ENCODE measurements at places on chromosomes 5 and 9. TPM values are rescaled to one million over a fixed set of nuclear protein-coding genes. Genes with fewer than 3 reads are reported as not detected.

- DNase-seq, result no peak
- no peak overlapping the region for H3K4me3 ChIP-seq
- H3K27ac ChIP-seq, result peak overlapping the region; percentile 87
Measured at GRCh38 chr5:6582507-6583048, 50.3 kb downstream of the NSUN2 start.

The SLC27A6 gene
- total RNA-seq, result not detected

GRCh38 chr5:64979531-64979930 lies 210.8 kb downstream of the CWC27 start:
- no peak overlapping the region for H3K27ac ChIP-seq
- DNase-seq, result no peak

DNA sequence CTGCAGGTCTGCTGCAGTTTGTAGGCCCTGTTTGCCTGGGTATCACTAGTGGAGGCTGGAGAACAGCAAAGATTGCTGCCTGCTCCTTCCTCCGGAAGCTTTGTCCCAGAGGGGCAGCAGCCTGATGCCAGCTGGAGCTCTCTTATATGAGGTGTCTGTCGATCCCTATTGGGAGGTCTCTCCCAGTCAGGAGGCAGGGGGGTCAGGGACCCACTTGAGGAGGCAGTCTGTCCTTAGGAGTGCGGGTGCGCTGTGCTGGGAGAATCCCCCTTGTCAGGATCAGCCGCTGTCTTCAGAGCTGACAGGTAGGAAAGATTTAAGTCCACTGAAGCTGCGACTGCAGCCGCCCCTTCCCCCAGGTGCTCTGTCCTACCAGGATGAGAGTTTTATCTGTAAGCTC lies 64.9 kb downstream of the CCDC171 start:
- H3K36me3 ChIP-seq, result no peaks in the 10 kb centered on the region
- H3K27ac ChIP-seq, result no peak overlapping the region
- DNase-seq, result no peak
- no peaks in the 10 kb centered on the region for H3K27me3 ChIP-seq
- no peak overlapping the region for H3K4me3 ChIP-seq

DNA sequence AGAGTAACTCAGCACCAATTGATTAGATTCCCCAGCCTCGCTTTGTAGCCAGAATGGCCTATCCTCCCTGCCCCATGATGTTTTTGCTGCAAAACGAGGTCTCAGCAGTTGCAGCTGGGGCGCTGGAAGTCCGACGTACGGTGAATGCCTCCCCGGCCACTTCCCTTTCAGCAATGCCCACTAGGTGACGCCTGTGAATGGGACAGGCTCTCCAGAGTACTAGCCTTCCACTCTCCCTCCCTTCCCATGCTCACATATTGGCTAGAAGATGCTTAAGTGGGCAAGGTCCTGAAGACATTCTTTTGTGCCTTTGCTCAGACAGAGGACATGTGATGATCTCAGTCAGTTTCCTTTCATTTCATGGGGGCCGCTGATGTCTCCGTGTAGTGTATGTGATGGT lies 50.8 kb downstream of the DMRT2 start:
- H3K36me3 ChIP-seq, result no peaks in the 10 kb centered on the region
- no peak overlapping the region for H3K27ac ChIP-seq
- no peaks in the 10 kb centered on the region for H3K27me3 ChIP-seq
- no peaks in the 10 kb centered on the region for H3K4me1 ChIP-seq
- DNase-seq, result peak; percentile 42

DNA sequence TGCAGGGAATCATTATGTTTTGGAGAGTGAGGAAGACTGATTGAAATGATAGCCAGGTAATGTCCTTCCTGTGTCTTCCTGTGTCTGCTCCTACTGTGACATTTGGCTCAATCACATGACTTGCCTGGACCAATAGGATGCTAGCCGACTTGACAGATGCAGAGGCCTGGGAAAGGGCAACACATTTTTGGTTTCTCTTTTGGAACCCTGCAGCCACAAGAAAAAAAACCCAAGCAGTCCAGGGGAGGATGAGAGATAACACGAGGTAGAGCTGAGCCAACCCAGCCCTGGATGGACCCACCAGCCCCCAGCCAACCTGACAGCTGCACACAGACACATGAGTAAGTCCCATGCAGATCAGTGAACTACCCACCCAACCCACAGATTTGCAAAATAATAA lies 256.1 kb upstream of the SMARCA2 start:
- no peaks in the 10 kb centered on the region for H3K27me3 ChIP-seq
- H3K4me3 ChIP-seq, result no peak overlapping the region
- no peaks in the 10 kb centered on the region for H3K36me3 ChIP-seq
- no peaks in the 10 kb centered on the region for H3K4me1 ChIP-seq
- DNase-seq, result no peak

GRCh38 chr5:141082228-141082627 lies 12.2 kb upstream of the PCDHB2 start:
- H3K27ac ChIP-seq, result no peak overlapping the region
- no peak for DNase-seq
- H3K4me1 ChIP-seq, result no peaks in the 10 kb centered on the region
- H3K27me3 ChIP-seq, result no peaks in the 10 kb centered on the region
- H3K36me3 ChIP-seq, result no peaks in the 10 kb centered on the region

The IFNA13 gene
- not detected for total RNA-seq

The LVRN gene
- total RNA-seq, result not detected

The SGCD gene
- total RNA-seq, result 1.7 TPM

The PCDHA7 gene
- total RNA-seq, result 0.05 TPM

The CDC25C gene
- not detected for total RNA-seq

DNA sequence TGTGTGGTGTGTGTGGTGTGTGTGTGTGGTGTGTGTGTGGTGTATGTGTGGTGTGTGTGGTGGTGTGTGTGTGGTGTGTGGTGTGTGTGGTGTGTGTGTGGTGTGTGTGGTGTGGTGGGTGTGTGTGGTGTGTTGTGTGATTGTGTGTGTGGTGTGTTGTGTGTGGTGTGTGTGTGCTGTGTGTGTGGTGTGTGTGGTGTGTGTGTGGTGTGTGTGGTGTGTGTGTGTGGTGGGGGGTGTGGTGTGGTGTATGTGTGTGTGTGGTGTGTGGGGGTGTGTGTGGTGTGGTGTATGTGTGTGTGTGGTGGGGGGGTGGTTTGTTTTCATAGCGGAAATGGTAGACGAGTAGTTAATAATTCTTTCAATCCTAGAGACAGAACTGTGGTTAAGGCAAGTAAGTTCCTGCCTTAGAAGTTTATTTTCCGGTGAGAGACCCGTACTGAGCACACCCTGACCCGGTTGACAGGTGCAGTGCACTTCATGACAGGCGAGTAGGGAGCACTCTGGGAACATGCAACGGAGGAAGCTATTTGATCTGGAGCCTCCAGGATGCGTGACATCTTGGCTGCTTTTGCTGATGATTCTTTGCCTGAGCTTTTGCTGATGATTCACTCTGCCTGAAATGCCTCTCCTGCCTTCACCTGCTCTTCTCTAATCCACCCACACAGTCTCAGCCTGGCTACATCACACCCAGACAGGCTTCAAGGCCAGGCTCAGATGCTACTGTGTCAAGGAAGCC lies 21.7 kb upstream of the FAT2 start:
- H3K36me3 ChIP-seq, result no peaks in the 10 kb centered on the region
- H3K4me1 ChIP-seq, result no peaks in the 10 kb centered on the region
- H3K27ac ChIP-seq, result no peak overlapping the region
- DNase-seq, result no peak
- H3K27me3 ChIP-seq, result no peaks in the 10 kb centered on the region
- no peak overlapping the region for H3K4me3 ChIP-seq

DNA sequence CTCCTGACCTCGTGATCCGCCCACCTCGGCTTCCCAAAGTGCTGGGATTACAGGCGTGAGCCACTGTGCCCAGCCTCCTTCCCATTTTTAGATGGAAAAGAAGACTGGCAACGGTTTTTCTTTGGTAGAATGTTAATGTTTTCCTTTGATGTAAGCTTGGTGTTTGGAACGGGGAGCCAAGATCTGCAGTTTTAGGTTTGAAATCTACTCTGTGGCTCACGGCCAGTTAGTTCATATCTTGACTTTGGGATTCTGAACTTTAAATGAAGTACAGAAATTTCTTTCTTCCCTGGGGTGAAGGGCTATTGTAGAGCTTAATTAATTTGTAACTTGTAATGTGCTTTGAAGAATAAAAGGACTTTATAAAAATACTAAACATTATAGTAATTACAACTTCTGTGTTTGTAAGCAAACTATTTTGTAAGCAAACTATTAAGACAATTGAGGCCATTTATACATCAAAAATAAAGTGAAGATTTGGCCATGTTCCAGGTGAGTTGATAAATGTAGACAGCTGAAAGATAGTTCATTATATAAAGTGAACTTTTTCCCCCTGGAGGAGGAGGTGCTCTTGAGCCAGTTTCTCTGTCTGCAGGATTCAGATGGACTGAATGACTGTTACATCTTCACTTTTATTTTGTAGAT lies 117.1 kb upstream of the TUT7 start:
- H3K4me3 ChIP-seq, result no peak overlapping the region
- no peak for DNase-seq
- H3K4me1 ChIP-seq, result peaks cover 6% of the 10 kb centered on the region
- H3K27ac ChIP-seq, result no peak overlapping the region
- H3K36me3 ChIP-seq, result no peaks in the 10 kb centered on the region
- H3K27me3 ChIP-seq, result no peaks in the 10 kb centered on the region

GRCh38 chr5:160449458-160449857 lies 27.8 kb downstream of the PTTG1 start:
- no peak overlapping the region for H3K27ac ChIP-seq
- H3K4me1 ChIP-seq, result no peaks in the 10 kb centered on the region
- H3K27me3 ChIP-seq, result no peaks in the 10 kb centered on the region

- no peaks in the 10 kb centered on the region for H3K27me3 ChIP-seq
- no peak overlapping the region for H3K4me3 ChIP-seq
- no peak for DNase-seq
- H3K27ac ChIP-seq, result no peak overlapping the region
Measured at GRCh38 chr5:60504342-60504741, 195.6 kb downstream of the DEPDC1B start.

The RGS7BP gene
- total RNA-seq, result 1.9 TPM

DNA sequence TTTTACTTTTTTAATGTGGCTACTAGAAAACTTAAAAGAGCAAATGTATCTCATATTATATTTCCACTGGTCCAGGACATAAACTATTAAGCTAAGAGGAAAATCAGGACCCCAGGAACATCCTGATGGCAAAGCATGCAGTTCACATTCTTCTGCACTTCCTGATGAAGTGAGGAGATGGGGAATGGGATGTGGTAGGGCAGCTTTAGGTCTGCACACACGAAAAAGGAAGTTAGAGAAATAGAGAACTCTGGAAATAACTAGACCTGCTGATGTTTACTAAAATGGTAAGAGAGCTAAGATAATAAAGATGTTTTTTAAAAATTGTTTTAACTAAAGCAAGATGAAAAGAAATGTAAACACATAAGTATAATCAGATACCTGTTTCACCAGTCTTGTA lies 39.7 kb upstream of the NIPBL start:
- no peaks in the 10 kb centered on the region for H3K36me3 ChIP-seq
- no peak overlapping the region for H3K27ac ChIP-seq
- H3K4me1 ChIP-seq, result no peaks in the 10 kb centered on the region
- no peak overlapping the region for H3K4me3 ChIP-seq
- DNase-seq, result no peak

DNA sequence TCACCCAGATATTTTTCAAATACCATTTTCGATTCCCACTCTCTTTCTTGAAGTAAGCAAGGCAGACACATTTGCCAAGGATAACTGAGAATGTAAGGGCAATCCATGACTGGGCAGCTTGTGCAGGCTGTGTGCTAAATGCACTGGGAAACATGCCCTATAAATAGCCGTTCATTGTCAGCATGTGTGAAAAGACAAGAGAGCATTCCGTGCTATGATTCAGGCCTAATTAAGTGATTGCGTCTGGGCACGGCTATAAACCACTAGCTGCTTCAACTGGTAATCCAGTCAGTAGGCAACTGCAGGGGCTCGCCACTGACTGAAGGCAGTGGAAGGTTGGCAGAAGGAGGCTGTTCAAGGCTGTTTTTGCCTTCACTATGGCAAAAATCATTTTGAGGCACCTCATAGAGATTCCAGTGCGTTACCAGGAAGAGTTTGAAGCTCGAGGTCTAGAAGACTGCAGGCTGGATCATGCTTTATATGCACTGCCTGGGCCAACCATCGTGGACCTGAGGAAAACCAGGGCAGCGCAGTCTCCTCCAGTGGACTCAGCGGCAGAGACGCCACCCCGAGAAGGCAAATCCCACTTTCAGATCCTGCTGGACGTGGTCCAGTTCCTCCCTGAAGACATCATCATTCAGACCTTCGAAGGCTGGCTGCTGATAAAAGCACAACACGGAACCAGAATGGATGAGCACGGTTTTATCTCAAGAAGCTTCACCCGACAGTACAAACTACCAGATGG lies at the start of gene HSPB3:
Gene HSPB3, plus strand, starts transcription at position 287 of the 745 bp plus-strand sequence. Its CDS starts 91 bp downstream, at position 378.
- H3K4me3 ChIP-seq, result no peak within 1 kb of the TSS
- H3K4me1 ChIP-seq, result no peaks in the 10 kb centered on the region
- H3K27me3 ChIP-seq, result no peaks in the 10 kb centered on the region
- no peaks in the 10 kb centered on the region for H3K36me3 ChIP-seq
- no peak within 1 kb of the TSS for H3K27ac ChIP-seq
- no peak for DNase-seq

DNA sequence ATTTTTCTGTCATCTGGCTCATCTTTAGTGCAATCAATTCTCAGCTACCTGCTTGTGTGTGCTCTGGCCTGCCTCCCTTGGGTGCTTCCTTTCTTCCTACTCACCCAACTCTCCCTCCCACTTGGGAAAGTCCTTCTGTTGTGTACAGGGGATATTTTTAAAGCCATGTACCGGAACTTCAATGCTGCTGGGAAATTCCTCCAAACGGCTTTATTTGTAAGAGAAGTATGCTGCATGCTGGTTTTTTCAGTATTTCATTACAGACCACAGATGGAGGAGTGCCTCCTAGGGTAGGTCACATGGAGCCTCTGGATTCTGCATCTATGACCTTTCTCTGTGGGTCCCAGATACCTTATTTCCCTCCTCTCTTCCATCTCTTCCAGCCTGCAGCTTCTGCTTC lies 5.4 kb upstream of the HMHB1 start:
- no peak overlapping the region for H3K4me3 ChIP-seq
- no peak for DNase-seq
- no peaks in the 10 kb centered on the region for H3K4me1 ChIP-seq
- no peaks in the 10 kb centered on the region for H3K27me3 ChIP-seq
- no peak overlapping the region for H3K27ac ChIP-seq

GRCh38 chr9:14909181-14909580 lies 1.0 kb downstream of the FREM1 start:
- peaks cover 3% of the 10 kb centered on the region for H3K27me3 ChIP-seq
- no peaks in the 10 kb centered on the region for H3K4me1 ChIP-seq
- DNase-seq, result no peak
- H3K4me3 ChIP-seq, result no peak overlapping the region
- no peak overlapping the region for H3K27ac ChIP-seq

DNA sequence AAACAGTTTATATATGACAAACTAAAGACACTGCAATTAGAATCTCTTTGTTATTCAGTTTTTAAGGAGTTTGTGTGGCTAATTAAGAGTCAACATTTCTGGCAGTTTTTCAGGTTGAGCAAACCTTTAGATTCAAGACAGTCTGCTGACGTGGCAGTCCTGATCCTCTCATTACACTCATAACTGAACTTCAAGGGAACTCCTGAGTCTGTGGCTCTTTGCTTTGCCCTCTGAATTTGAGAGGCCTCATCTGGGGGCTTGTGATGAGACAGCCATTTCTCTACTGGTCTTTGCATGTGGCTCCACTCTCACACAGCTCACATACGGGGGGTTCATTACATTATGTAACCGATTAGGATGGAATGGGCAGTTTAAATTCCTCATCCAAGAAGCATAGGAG lies 182.9 kb upstream of the MEF2C start:
- no peaks in the 10 kb centered on the region for H3K36me3 ChIP-seq
- no peaks in the 10 kb centered on the region for H3K4me1 ChIP-seq
- H3K4me3 ChIP-seq, result no peak overlapping the region
- H3K27me3 ChIP-seq, result no peaks in the 10 kb centered on the region
- no peak for DNase-seq
